ENCODE measurements at places on chromosomes 7 and 10.

DNA sequence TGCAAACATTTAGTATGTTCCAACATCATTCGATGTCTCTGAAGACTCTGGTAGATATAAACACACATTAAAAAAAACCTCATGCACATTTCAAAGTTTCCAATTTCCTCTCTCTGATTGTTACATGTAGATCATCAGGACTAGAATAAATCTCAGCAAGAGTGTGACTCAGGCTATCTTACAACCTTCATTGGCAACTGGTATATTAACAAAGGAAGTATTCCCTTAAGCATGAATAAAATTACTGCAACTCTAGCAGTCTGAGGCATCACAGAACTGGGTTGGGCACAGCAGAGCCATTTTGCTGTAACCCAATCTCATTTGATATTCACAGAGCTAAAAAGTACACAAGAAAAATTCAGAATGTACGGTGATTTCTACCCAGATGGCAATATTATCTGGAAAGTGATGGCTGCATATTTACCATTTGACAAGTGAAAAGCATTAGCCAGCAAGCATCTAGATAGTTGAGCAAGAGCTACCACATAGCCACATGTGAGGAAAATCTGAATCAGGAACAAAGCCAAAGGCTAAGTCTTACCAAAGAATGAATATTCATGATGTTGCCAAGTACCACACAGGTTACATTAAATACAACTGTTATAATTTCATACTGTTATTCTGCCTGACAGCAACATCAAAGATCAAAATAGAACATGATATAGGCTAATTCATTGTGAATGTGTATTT lies 232.2 kb downstream of the CRPPA start:
- no peak for DNase-seq

GRCh38 chr7:117751775-117752174 lies 121.5 kb downstream of the CTTNBP2 start:
- DNase-seq: no peak

DNA sequence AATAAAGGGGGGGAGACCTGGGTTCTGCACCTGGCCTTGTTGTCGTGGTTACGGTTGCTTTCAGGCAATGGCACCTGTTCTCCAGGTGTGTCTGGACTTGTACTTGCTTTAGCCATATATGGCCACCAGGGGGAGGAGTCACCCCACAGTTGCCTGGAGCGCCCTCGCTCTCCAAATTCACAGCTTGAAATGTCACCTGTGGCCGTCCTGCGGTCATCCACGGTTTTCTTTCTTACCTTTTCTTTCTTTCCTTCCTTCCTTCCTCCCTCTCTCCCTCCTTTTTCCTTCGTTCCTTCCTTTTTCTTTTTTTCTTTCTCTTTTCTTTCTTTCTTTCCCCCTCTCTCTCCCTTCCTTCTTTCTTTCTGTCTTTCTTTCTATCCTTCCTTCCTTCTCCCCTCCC lies 157.2 kb upstream of the ZNF92 start:
- no peak for DNase-seq

GRCh38 chr10:7665767-7666166 lies 999 bp downstream of the ITIH5 start:
- no peak for DNase-seq
